ENCODE measurements at places on chromosomes 16 and 17. TPM values are rescaled to one million over a fixed set of nuclear protein-coding genes. Genes with fewer than 3 reads are reported as not detected.

The CCDC40 gene
- total RNA-seq, result 4.4 TPM

The ALOX15 gene
- total RNA-seq, result 0.39 TPM

GRCh38 chr16:48860341-48860740 lies 250.4 kb upstream of the N4BP1 start:
- H3K36me3 ChIP-seq, result no peaks in the 10 kb centered on the region
- no peak overlapping the region for H3K27ac ChIP-seq
- H3K27me3 ChIP-seq, result no peaks in the 10 kb centered on the region
- H3K4me3 ChIP-seq, result no peak overlapping the region

The TUBB3 gene
- 5.1 TPM for total RNA-seq

GRCh38 chr17:27461192-27461859 lies 5.1 kb downstream of the KSR1 start:
- H3K4me3 ChIP-seq, result no peak overlapping the region
- peaks cover 54% of the 10 kb centered on the region for H3K4me1 ChIP-seq
- no peak overlapping the region for H3K27ac ChIP-seq
- no peak for DNase-seq
- no peaks in the 10 kb centered on the region for H3K36me3 ChIP-seq

Data from suprapubic skin (tissue), 4 donors.